ENCODE measurements at places on chromosomes 2 and 18.

- no peak for DNase-seq
Observed at GRCh38 chr2:35510636-35511035, 844.9 kb upstream of the CRIM1 start.

GRCh38 chr2:195445639-195446038 lies 211.4 kb upstream of the SLC39A10 start:
- DNase-seq = no peak

GRCh38 chr18:13308369-13308768 lies 89.8 kb downstream of the LDLRAD4 start:
- DNase-seq = no peak

DNA sequence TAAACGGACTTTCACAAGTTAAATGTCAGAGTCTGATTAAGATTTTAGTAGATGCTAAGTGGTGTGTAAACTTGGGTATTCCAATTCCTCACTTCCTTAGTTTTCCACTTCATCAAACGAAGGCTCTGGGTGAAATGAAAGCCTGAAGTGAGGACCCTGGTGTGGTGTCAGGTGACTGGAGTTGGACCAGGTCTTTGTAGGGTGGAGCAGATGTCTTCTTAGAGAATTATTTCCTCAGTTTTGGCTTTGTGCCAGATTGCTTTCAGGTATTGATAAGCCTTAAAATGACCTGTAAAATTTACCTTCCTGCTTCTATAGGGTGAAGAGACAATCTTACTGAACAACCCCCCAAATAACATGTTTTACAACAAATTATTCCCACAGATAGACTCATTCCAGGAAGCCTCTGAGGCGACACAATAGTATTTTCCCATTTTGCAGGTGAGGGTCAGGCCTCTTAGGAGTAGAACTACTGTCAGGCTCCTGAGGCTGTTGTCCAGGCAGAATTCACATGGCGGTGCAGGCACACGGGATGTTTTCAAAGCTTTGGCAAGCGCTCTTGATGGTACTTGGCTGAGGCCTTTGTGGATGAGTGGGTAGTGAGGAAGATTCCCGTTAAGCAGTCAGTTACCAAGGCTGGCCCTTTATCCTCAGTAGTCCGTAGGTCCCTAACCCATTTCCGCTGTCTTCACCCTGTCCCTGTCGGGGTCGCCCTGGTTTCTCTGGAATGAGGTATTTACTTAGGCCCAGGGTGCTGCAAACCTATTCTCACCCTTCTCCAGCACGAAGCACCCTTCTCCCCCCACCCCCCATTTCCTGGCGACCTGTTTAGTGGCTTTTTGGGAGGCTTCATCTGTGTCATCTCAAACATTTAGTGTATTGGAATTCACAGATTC lies 6.6 kb downstream of the RPS7 start:
- no peak for DNase-seq
